Mucosa of descending colon (tissue), 3 donors: ENCODE measurements at places on chromosomes 3 and 15.

DNA sequence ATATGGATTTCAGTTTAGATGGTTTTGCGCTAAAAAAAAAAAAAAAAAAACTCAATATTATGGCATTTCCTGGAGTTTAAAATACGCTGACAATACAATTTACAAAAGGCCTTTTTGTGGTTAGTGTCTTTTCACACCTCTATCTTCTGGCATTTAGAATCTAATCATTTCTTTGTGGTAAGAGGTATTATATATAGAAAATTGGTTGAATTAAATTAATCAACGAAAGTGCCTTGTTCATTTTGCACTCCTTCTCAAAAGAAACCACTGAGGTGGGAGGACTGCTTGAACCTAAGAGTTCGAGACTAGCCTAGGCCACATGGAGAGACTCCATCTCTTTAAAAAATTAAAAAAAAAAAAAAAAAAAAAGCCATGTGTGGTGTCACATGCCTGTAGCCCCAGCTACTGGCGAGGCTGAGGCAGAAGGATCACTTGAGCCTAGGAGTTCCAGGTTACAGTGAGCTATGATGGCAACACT, 90.0 kb upstream of the ICE2 start:
- no peak for DNase-seq

GRCh38 chr3:136346486-136346885, 96.3 kb downstream of the PCCB start:
- DNase-seq = no peak

DNA sequence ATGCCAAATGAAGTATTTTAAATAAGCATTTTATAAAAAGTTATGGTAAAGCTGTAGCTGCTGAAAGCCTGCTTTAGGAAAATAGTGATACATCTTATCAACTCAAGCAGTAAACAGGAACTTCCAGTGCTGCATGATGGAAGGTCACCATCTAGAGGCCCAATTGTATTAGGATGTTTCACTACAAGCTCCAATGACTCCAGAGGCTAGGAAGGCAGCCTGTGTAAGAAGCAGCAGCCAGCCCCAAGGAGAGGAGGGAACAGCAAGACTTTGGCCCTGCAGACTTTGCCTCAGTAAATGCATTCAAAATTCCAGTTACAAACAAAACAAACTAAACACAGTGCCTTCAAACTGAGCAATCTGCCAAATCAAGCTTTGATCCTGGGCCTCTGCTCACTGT, 32.1 kb downstream of the ILDR1 start:
- DNase-seq = no peak

DNA sequence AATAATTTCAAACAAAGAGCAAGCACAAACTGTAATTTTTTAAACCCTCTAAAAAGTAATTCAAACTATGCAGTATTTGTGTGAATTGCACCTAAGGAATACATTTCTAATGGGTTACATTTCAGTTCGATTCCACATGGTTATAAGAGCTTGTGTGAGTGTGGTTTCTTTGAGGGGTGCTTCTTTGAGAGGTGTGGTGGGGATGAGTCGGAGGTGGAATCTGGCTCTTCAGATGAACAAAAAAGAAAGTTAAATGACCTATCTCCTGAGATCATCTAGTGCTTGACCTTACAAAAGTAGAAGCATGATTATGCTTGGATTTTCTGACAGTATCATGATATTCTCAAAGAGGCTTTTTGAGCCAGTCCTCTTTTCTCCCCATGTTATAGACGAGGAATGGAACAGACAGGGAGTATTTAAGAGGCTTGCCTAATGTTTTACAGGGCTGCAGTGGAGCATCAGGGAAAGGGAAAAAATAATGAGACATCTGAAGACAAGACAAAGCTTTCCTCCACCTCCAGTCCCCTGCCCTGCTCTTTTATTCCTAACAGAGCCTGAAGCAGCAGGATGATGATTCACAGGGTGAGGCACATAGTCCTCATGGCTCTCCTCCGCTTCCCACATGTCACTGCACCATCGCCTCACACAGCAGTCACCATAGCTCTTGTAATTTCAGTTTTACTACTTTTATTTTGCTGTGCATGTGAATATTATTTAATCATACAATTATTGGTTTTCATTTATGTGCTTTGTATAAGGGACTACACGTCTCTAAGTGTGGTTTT, 82.0 kb downstream of the LYSMD4 start:
- no peak for DNase-seq
